ENCODE measurements at places on chromosomes 12 and 14.
A peak's percentile ranks its signal among the peaks of the same experiment; 100 is the strongest.

DNA sequence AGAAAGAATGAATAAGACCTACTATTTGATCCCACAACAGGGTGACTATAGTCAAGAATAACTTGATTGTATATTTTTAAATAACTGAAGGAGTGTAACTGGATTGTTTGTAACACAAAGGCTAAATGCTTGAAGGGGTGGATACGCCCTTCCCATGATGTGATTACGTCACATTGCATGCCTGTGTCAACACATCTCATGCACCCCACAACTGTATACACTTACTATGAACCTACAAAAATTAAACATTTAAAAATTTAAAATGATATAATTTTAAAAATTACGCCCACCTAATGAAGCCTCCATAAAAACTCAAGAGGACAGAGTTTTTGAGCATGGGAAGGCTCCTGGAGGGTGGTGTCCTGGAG is 94.5 kb downstream of the SCARB1 start:
- peaks cover 25% of the 10 kb centered on the region for H3K4me1 ChIP-seq
- H3K27me3 ChIP-seq: no peaks in the 10 kb centered on the region
- H3K27ac ChIP-seq: no peak overlapping the region
- H3K4me3 ChIP-seq: no peak overlapping the region

GRCh38 chr12:57385586-57385985 is 45.3 kb downstream of the R3HDM2 start:
- H3K27me3 ChIP-seq: no peaks in the 10 kb centered on the region
- H3K4me1 ChIP-seq: peaks cover 12% of the 10 kb centered on the region
- H3K27ac ChIP-seq: no peak overlapping the region
- H3K4me3 ChIP-seq: no peak overlapping the region

DNA sequence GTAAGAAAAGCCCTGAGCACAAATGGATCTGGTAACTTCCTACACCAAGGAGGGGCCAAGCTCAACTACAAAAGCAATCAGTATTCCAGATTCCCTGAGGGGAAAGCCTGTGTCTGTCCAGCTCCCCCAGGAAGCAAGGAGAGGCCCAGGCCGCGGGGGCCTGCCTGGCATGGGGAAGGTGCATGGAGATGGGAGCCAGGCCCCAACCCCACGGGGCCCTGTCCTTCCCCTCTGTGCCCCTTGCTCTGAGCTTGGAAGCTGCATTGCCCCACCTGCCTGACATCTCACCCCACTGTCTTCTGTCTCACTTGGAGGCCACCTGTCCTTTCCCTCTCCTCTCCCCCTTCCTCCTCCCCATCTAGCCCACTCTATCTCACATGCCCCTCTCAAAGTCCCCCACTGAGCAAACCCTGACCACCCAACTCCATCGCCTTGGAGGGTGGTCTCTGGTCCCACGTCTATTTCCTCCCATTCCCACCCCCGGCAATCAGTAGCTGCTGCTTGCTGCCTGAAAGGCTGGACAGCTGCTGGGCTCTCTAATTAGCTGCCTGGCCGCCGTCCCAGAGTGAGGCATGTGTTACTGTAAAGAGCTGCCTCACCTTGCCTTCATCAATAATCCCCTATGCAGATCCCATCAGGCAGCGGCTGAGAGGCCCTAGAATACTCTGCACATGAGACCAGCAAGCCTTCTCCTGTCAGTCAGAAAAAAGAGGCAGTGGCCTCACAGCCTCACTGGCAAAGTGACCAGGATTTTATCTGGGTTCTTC is 3.4 kb upstream of the TMEM229B start:
- no peaks in the 10 kb centered on the region for H3K4me1 ChIP-seq
- no peak overlapping the region for H3K27ac ChIP-seq
- peaks cover 7% of the 10 kb centered on the region for H3K27me3 ChIP-seq
- H3K36me3 ChIP-seq: no peaks in the 10 kb centered on the region

- no peaks in the 10 kb centered on the region for H3K36me3 ChIP-seq
- peaks cover 77% of the 10 kb centered on the region for H3K4me1 ChIP-seq
- peak overlapping the region; percentile 100 for H3K27ac ChIP-seq
- H3K27me3 ChIP-seq: no peaks in the 10 kb centered on the region
Measured at GRCh38 chr12:76018672-76019071, 12.9 kb downstream of the PHLDA1 start.

GRCh38 chr12:66944365-66944764 is 265.5 kb upstream of the GRIP1 start:
- no peak for DNase-seq
- H3K4me1 ChIP-seq: no peaks in the 10 kb centered on the region
- H3K36me3 ChIP-seq: no peaks in the 10 kb centered on the region
- H3K27me3 ChIP-seq: no peaks in the 10 kb centered on the region
- no peak overlapping the region for H3K27ac ChIP-seq
- H3K4me3 ChIP-seq: no peak overlapping the region
